Adrenal gland (tissue), 19 donors: ENCODE measurements at places on chromosomes 1 and 21.

GRCh38 chr1:67586596-67586995 lies 98.4 kb upstream of the GADD45A start:
- DNase-seq = no peak

DNA sequence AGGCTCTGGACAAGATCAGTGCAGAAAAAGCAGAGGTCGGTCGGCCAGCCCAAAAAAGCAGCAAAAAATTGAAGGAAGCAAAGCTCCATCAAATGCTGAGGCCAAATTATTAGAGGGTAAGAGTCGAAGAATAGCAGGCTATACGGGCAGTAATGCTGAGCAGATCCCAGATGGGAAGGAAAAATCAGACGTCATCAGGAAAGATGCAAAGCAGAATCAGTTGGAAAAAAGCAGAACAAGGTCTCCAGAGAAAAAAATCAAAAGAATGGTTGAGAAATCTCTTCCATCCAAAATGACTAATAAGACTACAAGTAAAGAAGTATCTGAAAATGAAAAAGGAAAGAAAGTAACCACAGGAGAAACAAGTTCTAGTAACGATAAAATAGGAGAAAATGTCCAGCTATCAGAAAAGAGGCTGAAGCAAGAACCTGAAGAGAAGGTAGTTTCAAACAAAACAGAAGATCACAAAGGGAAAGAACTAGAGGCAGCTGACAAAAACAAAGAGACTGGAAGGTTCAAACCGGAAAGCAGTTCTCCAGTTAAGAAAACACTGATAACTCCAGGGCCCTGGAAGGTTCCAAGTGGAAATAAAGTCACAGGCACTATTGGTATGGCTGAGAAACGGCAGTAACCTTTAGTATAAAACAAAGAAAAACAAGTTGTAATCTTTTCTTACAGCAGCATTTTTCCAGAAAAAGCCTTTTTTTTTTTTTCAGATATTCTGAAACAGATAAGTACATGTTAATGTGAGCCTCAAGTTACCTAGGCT lies 75.7 kb downstream of the PHTF1 start:
- no peak for DNase-seq

- DNase-seq = no peak
Observed at GRCh38 chr1:22584001-22584562, 20.8 kb downstream of the EPHA8 start.

- DNase-seq = no peak
Observed at GRCh38 chr1:79695138-79695537, 688.6 kb upstream of the ADGRL4 start.

- no peak for DNase-seq
Observed at GRCh38 chr1:162369571-162369970, 7.1 kb downstream of the SPATA46 start.

GRCh38 chr1:35454616-35455015 lies 102.6 kb downstream of the KIAA0319L start:
- peak; percentile 46 for DNase-seq

DNA sequence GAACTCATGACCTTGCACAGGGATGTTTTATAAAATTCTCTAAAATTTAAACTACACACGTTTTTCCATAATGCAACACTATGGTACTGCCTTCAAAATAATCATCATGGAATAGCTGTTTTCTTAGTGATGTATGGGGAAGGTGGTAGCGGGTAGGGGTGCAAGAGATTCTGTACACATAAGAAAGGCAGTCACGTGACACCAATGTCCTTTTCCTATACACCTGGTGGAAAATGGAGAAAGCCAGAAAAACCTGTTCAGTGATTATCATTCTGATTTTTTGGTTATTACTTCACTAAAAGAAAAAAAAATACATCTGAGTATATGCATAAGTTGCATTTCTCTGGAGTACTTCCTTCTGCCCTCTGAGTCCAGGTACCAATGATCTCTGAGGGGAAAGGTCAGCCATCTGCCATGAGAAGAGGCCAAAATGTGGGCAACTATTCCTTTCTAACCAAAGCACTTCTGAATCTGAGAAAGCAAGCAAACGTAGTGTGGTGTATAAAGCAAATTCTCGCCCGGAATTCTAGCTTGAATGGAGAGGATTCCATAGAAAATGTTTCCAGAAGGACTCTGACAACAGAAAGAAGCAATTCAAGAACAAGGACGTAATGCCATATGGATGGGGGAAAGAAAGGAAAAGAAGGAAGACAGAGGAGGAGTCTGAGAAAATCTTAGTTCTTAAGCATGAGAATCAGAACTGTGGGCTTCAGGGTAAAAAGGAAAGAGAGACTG lies 137.3 kb downstream of the RERE start:
- no peak for DNase-seq

DNA sequence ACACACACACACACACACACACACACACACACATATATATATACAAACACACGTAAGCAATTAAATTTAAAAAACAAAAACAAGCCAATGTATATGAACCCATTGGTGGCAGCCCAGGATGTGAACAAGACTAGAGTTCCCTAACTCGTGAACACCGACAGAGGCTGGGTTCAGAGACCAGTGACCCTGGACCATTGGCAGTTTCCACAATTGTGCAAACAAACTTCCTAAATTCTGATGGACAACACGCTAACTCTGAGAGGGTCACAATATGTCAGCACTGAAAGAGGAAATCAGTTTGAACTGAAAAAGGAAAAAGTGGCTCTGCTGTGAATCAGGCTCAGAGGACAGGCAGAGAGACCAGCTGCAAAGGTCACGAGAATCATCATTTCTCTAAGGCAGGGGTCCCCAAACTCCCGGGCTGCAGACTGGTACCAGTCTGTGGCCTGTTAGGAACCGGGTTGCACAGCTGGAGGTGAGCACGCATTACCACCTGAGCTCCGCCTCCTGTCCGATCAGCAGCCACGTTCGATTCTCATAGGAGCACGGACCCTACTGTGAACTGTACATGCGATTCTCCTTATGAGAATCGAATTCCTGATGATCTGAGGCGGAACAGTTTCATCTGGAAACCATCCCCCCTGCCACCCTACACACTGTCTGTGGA lies 50.5 kb upstream of the ERO1B start:
- DNase-seq = no peak

DNA sequence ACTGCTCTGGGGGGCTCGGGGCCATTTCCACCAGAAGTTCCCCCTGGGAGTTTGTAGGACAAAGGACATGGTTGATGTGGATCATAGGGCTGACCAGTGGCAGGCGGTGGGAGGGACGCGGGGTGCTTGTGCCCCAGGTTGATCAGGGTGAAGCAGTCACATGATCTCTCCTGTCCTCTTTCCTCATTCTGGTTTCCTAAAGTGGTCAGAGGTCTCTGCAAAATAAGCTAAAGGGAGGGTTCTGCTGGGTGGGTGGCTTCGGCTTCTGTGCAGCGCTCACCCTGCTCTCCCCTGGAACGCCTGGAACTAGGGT lies 9.2 kb downstream of the PDXK start:
- DNase-seq = no peak

DNA sequence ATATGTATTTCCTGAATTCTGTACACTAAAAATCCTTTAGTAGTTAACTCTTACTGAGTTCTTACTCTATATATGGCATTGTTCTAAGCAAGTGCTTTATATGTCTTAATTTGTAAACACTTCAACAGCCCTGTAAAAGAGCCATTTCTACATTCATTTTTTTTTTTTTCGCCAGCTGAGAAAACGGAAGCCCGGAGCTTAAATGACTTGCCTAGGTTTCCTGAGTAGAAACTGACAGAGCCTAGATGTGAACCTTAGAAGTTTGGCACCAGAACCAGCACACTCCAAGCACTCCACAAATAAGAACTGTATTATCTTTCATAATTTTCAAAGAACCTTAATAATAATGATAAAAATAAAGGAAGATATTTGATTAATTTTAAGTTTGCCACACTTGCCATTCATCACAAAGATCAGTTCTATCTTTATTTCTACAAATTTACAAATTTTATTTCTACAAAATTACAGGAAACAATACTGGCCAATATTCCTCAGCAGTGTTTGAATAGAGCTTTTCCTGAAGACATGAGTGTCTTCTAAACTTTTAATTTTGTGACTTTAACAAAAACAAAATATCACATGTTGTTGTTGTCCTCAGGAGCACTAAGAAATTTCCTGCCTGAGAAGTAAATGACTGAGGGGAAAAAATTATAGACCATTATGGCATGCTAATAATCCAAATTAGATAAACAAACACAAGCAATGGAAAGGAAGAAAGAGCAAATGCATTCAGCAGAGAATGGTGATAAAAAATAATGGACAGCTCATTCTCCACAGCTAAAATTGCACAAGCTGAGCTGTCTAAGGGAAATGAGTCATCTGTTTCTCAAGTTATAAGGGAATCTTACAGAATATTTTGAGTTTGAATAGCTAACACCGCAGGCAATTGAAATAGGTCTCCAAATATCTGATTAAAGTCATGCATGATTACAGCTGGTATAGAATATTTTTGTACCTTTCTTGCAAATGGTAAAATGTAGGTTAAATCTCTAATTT lies 71.2 kb downstream of the DPYD start:
- no peak for DNase-seq

DNA sequence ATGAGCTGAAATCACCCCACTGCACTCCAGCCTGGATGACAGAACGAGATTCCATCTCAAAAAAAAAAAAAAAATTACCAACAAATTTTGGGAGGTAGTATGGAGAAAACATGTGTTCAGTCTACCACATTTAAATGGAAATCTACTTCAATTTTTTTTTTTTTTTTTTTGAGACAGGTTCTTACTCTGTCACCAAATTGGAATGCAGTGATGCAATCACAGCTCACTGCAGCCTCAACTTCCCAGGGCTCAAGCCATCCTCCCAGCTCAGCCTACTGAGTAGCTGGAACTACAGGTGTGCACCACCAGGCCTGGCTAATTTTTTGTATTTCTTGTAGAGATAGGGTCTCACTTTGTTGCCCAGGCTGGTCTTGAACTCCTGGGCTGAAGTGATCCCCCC lies 82.1 kb downstream of the GFI1 start:
- DNase-seq = no peak

- DNase-seq = no peak
Observed at GRCh38 chr1:210607361-210607760, 278.7 kb downstream of the HHAT start.

DNA sequence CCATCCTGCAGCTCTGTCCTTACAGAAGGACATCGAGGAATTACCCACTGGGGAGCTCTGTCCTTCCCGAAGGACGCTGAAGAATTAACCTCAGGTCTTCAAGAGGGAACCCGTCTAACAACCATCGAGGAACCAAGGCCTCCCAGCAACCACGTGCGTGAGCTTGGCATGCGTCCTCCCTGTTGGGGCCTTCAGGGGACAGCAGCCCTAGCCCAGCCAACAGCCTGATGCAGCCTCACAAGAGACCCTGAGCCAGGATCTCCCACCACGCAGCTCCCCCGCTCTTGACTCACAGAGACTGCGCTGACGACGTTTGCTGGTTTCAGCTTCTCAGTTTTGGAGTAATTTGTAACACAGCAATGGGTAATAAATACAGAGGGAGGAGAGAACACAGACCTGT lies 19.6 kb upstream of the AGPAT3 start:
- no peak for DNase-seq

- no peak for DNase-seq
Observed at GRCh38 chr1:107359472-107360241, 218.8 kb downstream of the NTNG1 start.

- DNase-seq = peak; percentile 28
Observed at GRCh38 chr1:38451541-38451993, 405.0 kb upstream of the POU3F1 start.

- no peak for DNase-seq
Observed at GRCh38 chr1:94105581-94105952, 15.4 kb downstream of the ABCA4 start.

GRCh38 chr1:236502972-236503639 lies 20.7 kb upstream of the LGALS8 start:
- DNase-seq = peak; percentile 55

- peak; percentile 39 for DNase-seq
Observed at GRCh38 chr1:221740993-221741702, 741 bp downstream of the DUSP10 start.

GRCh38 chr1:188128761-188129160 lies 1300.0 kb downstream of the PLA2G4A start:
- no peak for DNase-seq

- no peak for DNase-seq
Observed at GRCh38 chr1:226551299-226551698, 2.7 kb downstream of the STUM start.

- no peak for DNase-seq
Observed at GRCh38 chr1:5274527-5274926, 620.1 kb downstream of the AJAP1 start.

DNA sequence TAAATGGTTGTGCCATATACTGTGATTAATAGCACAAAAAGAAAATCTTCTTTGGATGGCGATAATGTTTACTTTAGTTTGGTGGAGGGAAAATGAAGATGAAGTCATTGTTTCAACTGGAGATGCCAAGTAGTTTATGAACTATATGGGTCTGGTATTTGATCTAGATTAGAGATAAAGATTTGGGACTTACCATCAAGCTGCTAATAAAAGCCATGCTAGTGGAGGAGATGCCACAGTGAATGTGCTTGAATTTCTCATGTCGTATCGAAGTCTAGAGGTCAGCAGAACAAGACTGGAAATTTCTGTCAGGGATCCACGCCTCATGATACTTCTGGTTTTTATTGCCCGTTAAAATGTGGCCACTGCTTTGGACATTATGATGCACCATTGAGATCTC lies 742.0 kb downstream of the NCAM2 start:
- DNase-seq = no peak

DNA sequence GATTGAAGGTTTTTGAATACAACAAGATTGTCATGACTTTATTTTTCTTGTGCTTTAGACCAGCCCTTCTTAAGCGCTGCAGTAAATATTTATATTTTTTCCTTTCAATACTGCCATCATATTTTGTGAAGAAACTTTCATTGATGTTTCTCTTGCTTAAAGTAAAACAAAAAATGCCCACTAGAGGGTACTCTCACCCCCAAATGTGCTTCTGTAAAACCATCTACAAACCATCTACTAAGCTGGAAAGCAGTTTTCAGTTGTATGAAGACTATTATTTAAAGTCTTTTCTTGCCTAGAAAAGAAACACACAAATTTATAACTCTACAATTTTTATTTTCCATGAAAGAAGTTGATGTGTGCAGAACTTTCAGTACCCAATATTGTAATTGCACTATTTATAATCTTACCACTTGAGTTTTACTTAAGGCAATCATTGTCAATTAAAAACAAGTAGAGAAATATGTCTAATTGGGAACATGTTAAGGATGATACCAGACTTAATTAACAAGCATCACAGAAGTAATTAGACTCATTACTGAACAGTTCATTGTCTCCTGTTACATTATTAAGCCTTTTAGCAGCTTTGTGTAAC lies 10.7 kb downstream of the LEPR start:
- DNase-seq = no peak
